ENCODE measurements at places on chromosomes 1 and 21.

DNA sequence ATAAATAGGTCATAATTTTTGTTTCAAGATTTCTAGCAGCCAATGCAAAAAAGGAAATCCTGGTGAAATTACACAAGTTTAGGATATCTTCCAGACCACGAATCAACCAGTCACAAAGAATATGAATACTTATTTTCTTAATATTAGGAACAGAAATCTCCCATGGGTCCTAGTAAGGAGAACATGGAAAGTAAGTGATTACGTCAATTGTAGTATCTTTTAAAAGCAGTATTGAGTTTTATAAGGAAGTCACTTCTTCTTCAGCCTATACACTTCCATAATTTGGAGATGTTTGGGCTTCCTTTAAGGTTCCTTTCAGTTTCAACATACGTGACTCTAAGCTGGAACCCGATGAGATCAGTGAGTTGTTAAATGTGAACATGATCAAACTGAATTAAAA lies 534.5 kb downstream of the USP25 start:
- no peak for DNase-seq

- DNase-seq: no peak
These were observed 183.2 kb upstream of the C21orf91 start for GRCh38 chr21:18002393-18002792.

- DNase-seq: no peak
These were observed 52.3 kb downstream of the ITPKB start for GRCh38 chr1:226686440-226687425.

DNA sequence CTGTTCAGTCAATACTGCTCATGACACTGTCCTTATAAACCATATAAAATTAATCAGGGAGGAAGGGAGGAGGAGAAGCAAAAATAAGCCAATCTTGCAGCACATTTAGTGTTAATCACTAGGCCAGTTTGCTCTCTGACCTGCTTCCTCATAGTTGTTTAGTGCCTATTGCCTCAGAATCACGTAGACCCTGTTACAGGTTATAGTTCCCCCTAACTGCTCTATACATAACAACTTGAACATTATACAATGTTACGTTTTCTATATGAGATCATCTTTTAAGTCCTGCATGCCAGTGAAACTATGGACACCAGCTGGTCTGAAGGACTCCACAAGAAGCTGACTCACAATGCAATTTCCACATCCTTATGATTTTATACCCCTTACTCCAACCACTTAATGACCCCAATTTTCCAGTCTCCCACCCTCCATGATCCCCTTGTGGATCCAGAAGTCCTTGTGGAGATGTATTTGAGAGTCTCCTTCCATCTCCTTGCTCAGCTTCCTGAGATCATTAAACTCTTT lies 34.9 kb upstream of the TACSTD2 start:
- DNase-seq: no peak

- DNase-seq: peak; percentile 67
These were observed 4.0 kb downstream of the S100A16 start for GRCh38 chr1:153608742-153609584.

DNA sequence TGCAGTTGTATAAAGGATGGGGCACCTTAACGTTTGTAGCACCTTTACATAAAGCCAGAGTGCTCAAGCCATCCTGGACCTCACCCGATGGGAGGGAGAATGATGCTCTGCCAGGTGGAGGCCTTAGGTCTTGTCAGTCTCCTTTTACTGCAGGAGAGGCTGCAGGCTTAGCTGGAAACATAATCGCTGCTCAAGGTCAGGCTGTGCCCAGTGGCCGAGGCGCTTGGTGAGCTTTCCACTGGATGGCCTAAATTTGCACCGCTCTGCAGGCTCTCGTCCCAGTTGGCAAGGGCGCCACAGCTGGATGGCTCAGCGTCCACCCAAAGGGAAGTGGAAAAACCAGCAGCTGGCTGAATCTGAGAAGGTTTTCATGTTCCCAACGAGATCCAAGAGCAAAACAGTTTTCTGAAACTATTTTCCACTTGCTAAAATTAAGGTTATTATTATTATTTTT lies 438.9 kb downstream of the CAMTA1 start:
- no peak for DNase-seq

DNA sequence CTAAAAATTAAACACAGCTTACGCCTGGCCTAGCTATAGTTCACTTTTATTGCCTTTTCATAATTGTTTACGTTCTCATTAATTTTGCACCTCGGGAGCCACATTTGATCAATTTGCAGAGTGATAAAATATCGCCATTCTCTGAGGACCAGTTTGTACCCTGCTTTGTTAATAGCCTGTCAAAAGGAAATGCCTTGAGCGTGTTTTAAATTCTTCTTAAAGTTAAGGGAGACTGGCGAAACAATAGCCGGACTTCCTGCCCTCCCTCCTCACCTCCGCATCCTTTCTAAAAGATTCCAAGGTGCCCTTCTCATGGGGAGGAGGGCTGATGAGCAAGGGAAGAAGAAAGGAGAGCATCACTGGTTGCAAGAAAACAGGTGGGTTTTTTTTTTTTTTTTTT lies 271.6 kb downstream of the KCNJ6 start:
- DNase-seq: no peak

- DNase-seq: no peak
These were observed at the start of gene NIBAN1 for GRCh38 chr1:184974056-184974836. TSS of gene NIBAN1 (minus strand) at chr1:184974508. CDS start at chr1:184974356, 152 bp downstream.

- peak; percentile 46 for DNase-seq
These were observed 7.8 kb downstream of the C1orf162 start for GRCh38 chr1:111481387-111482221.

GRCh38 chr1:54814126-54814498 lies 13.0 kb upstream of the TTC22 start:
- no peak for DNase-seq

GRCh38 chr1:79472067-79472656 lies 465.6 kb upstream of the ADGRL4 start:
- DNase-seq: no peak

DNA sequence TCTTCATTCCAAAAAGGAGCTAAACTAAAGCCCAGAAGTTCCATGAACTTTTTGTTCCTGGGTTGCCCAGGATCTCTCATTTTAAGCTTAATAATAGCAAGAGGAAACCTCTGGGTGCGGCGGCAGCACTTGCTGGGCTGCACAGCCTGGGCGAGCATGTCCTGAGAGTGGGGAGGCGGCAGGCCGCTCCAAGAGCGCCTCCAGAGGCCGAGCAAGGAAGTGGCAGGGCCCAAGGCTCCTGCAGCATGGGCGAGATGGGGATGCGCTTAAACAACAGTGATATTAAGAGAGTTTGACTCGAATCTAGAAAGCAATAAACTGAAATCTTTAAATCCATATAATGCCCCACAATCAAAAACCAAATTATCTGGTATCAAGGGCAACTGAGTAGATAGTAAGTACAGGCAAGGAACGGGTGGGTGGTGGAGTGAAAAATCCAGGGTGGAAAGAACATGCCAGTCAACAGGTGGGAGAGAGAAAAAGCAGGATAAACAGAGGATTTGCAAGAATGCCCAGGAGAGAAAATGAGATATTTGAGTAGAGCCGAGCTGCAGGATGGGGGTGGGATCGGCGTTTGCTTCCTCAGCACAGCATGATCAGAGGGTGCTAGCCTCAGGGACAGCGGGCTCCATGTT lies 14.1 kb upstream of the TNR start:
- peak; percentile 24 for DNase-seq

GRCh38 chr21:41778930-41779600 lies 12.2 kb upstream of the RIPK4 start:
- no peak for DNase-seq

- DNase-seq: no peak
These were observed 46.0 kb downstream of the PKP1 start for GRCh38 chr1:201329286-201329685.

- no peak for DNase-seq
These were observed 59.6 kb downstream of the SIK1 start for GRCh38 chr21:43367296-43367695.

GRCh38 chr1:210057593-210057992 lies 119.6 kb downstream of the SYT14 start:
- no peak for DNase-seq

DNA sequence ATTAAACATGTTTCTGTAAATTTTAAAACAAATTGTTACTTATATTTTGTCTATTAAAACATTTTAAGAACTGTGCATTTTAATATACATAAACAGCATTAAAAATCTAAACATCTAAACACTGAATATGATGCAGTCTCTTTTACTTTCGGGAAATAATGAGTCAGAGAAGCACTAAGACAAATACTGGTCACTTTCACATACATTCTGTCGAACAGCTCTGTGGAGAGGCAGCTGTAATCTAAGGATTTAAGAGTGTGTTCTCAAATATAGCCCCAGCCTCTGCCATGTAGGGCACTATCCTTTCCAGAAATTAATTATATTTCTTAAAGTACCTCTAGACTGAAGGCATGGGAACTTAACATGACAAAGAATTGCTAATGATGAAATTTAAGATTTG lies 89.6 kb upstream of the PTGFR start:
- DNase-seq: no peak

All from Panc1 (cell line).